ENCODE measurements at places on chromosomes 3 and 15.

GRCh38 chr3:160018959-160019358, 30.3 kb downstream of the IL12A start:
- no peak for DNase-seq

DNA sequence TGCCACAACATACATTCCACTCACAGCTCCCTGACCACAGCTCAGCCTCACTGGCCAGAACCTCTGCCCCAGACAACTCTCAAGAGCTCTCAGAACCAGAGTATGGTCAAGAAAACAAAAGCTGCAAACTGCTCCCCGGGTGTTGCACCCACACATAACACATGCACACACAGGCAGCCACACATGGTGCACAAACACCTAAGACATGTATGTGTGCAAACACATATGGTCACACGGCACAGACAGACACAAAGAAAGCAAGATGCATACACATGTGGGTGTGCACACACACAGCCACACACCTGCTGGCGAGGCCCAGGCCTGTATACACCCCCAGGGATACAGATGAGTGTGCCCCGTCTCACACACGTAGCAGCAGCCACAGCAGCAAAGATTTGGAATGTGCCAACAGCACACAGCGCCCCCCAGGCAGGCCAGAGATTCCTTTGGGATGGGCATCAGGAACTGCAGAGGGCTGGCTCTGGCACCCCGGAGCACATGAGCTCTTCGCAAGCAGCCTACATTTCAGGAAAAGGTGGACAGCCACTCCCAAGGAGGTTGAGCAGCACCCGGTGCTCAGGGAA, 6.6 kb downstream of the KLF15 start:
- DNase-seq = no peak

GRCh38 chr3:122104515-122105194, 49.5 kb downstream of the CD86 start:
- no peak for DNase-seq

GRCh38 chr3:49081429-49081828, 12.4 kb downstream of the QRICH1 start:
- no peak for DNase-seq

- DNase-seq = no peak
Measured at GRCh38 chr3:195910499-195910845, 2.1 kb upstream of the TNK2 start.

- no peak for DNase-seq
Measured at GRCh38 chr3:37963016-37963415, 27.6 kb upstream of the VILL start.

DNA sequence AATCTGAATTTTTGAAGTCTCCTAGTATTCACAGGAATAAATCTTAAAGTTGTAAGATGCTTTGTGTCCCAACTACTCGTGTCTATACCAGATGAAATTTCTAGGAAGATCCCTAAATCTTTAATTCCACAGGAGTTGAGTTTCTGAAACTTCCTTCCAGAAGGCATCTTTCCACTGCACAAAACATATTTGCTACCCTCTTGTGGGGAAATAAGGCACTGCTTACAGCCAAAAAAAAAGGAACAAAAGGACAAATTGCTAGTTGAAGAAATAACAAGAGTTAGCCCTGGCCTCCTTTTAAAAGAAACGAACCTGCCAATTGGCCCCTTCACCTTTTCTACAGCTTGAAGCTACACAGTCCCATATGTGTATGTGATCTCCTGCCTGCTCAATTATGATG, 54.0 kb downstream of the TAFA4 start:
- no peak for DNase-seq

DNA sequence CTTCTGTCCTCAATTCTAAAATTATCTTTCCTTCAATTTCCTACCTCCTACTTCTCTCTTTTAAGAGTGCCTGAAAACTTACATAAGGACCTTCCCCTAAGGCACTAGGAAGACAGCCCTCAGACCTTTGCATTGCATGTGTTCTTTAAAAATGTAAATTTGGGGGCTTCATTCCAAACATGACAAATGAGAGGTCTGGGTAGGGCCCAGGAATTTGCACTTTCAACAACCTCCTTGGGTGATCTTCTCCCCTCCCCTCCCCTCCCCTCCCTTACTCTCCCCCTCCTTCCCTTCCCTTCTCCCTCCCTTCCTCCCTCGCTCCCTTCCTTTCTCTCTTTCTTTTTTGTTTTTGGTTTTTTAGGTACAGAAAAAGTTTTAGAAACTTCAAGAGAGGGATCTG, 18.7 kb downstream of the USF3 start:
- no peak for DNase-seq
